ENCODE measurements at places on chromosomes 4 and X.

DNA sequence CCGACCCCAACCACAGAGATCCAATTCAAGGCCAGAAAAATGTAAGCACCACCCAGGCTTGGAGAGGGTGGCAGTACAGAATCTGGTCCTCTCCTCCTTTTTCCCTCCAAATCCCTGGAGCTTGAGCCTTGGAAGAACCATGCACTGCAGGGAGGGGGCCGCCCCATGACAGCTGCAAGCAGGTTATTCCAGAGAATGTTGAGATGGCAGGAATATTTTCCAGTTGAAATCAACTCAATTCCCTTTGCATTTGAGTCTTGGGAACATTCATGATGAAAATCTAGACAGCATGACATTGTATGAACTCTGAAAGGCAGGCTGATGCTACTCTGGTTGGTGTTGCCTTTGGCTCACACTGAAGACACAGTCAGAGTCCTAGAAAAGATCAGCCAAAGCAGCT, 386.6 kb upstream of the FGF16 start:
- DNase-seq = no peak

DNA sequence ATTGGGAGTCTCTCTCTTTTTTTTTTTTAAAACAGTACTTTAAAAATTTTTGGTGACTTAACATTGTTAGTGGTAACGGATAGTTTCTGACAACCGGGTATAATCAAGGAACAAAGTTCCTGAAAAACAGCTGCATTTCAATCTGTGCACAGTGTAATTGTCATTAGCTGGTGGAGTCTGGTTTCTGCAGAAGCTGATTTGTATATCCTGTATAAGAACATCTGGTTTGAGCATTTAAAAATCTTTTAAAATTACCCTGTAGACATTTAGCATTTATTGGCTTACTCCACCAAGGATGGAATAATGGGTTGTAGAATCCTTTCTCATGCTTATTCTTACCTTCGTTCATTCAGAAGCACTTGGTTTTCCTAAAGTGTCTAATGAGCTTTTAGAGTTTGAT, 11.2 kb downstream of the JADE1 start:
- no peak for DNase-seq

- DNase-seq = no peak
Observed at GRCh38 chrX:151801980-151802379, 67.4 kb downstream of the CNGA2 start.

- DNase-seq = no peak
Observed at GRCh38 chr4:121679267-121679666, 17.5 kb downstream of the ANXA5 start.

- no peak for DNase-seq
Observed at GRCh38 chrX:50736656-50737055, 77.3 kb downstream of the SHROOM4 start.

Data from AG10803 (cell line).